Camera-type eye (tissue), 1 donor: ENCODE measurements at places on chromosomes 7 and 10. TPM values are rescaled to one million over a fixed set of nuclear protein-coding genes. Genes with fewer than 3 reads are reported as not detected.

The COBL gene
- 22.3 TPM for total RNA-seq

The IFRD1 gene
- total RNA-seq = 68.0 TPM

The PIP gene
- not detected for total RNA-seq

The PAX2 gene
- 5.2 TPM for total RNA-seq

The C10orf95 gene
- 0.93 TPM for total RNA-seq

The SEPHS1 gene
- 70.8 TPM for total RNA-seq

The PRSS37 gene
- total RNA-seq = not detected

The SLC16A12 gene
- total RNA-seq = 4.4 TPM

The TMEM184A gene
- 3.5 TPM for total RNA-seq

The USP6NL gene
- 35.7 TPM for total RNA-seq

The NUTM2B gene
- 0.66 TPM for total RNA-seq

The LIPA gene
- total RNA-seq = 34.4 TPM

The PDE1C gene
- total RNA-seq = 60.9 TPM

The PLEKHA1 gene
- 86.7 TPM for total RNA-seq

The IDI2 gene
- not detected for total RNA-seq

The SPAG6 gene
- total RNA-seq = 0.77 TPM

The SPDYE9 gene
- total RNA-seq = not detected

The TYW1B gene
- 10.0 TPM for total RNA-seq

The CYP26C1 gene
- total RNA-seq = 0.38 TPM

The HHEX gene
- 2.9 TPM for total RNA-seq

The STEAP1B gene
- total RNA-seq = 1.6 TPM

The CYP3A5 gene
- total RNA-seq = 4.6 TPM

The POLD2 gene
- total RNA-seq = 55.3 TPM

The PNLIPRP2 gene
- not detected for total RNA-seq

The MBL2 gene
- total RNA-seq = not detected

The SYCE1 gene
- total RNA-seq = not detected

The ICA1 gene
- total RNA-seq = 12.9 TPM

The GRM8 gene
- total RNA-seq = 19.6 TPM

The PLPP4 gene
- total RNA-seq = 4.2 TPM

The TMEM176A gene
- total RNA-seq = 15.6 TPM

The AASS gene
- total RNA-seq = 53.1 TPM

The HOXA1 gene
- total RNA-seq = 0.44 TPM

The NAT16 gene
- 0.82 TPM for total RNA-seq
